Central memory CD4-positive, alpha-beta T cell (primary cell): ENCODE measurements at places on chromosomes 5 and 9.

DNA sequence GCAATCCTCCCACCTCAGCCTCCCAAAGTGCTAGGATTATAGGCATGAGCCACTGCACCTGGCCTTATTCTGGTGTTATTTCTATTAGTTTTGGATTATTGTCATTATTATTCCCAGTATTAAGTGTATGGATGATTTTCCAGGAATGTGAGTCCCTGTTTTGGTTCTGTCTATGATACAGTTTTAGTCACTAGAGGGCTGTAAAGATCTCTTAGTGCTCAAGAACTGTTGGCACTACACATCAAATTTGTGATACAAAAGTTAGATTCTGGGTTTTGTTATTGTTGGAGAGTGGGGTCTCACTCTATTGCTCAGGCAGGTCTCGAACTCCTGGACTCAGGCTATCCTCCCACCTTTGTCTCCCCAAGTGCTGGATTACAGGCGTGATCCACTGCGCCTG is 12.1 kb downstream of the CCL28 start:
- no peak for DNase-seq

DNA sequence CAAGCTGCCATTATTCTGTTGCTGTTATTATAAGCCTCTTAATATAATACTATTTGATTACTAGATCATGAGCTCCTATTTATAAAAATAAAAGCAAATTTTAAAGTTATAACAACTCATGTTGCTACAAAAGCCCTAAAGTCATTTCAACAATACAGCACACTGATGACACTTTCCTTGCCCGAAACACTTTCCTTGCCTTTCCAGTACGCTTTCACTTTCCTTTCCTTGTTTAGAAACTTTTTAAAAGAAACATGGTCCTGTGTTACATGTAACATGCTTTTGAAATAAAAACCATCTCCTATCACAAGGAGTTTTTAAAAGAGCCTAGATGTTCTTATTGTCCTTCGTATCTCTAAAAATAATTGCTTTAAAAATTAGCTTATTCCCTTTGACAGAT is 688.4 kb downstream of the PTPRD start:
- DNase-seq = no peak

GRCh38 chr5:166883016-166883415 is 1408.4 kb upstream of the WWC1 start:
- DNase-seq = no peak

- no peak for DNase-seq
Observed at GRCh38 chr5:123455640-123456039, 32.4 kb upstream of the CEP120 start.

GRCh38 chr5:111655169-111655924 is 101.6 kb downstream of the NREP start:
- no peak for DNase-seq

- no peak for DNase-seq
Observed at GRCh38 chr5:9231842-9232241, 314.0 kb downstream of the SEMA5A start.

- no peak for DNase-seq
Observed at GRCh38 chr9:71693607-71694006, 74.7 kb downstream of the CEMIP2 start.

GRCh38 chr5:40606077-40606765 is 73.5 kb upstream of the PTGER4 start:
- no peak for DNase-seq

DNA sequence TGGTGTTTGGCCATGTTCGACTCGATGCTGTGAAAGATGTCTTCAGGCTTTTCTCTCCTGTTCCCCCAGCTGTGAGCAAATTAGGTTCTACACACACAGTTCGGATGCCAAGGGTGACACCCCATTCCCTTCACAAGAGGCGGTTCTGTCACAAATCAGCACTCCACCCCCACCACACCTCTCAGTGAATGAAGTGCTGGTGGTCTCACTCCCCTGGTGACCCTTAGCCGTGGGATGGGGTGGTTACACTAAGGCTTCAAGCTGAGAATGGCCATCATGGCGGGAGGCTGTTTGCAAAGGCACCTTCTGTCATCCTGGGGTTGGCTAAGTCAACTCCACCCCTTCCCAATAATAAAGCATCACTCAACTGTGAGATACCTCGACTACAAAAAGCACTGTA is 26.4 kb downstream of the AMBP start:
- DNase-seq = no peak

DNA sequence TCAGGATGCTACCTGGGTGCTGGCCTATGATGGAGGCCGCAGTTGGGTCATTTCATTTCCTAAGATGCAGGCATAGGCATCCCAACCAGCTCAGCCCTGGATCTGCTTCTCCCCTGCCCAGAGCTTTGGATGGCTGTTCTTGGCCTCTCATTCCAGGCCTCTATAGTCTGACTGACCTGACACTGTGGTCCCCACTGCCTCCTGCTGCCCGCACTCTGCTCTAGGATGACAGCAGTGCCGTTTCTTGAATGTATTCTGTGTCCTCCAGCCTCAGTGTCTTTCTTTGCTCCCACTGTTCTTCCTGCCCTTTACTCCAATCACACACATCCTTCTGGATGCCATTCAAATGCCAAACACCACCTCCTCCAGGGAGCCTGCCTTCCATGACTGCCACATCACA is 235.7 kb downstream of the HSPA4 start:
- DNase-seq = peak; percentile 5

- DNase-seq = no peak
Observed at GRCh38 chr9:97786341-97786740, 66.7 kb upstream of the FOXE1 start.

DNA sequence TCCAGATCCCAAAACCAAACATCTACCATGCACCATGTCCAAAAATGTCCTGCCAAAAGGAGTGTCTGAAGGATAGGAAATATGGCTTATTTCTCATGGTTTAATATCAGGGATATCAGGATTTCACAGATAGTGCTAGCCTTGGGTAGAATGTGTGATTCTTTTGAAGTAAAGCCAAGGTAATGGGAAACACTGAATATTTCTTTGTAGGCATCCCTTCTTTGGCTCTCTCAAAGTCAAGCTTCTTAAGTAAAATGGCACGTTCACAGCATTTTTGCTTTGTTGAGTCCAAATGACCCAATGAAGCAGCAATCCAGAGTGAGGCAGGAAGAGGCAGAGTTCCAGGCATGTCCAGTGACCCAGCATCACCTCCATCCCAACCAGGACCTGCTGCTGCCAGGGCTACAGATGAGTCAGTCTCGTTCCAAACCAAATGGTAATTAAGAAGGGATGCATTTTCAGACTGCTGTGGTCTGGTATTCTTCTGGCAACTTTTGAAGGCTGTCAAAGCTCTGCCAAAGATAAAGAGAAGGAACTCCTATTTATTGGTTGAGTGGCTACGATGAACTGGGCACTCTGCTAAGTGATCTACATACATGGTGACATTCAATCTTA is 678.8 kb upstream of the KLF4 start:
- DNase-seq = no peak

GRCh38 chr5:119470851-119471451 is 18.7 kb downstream of the HSD17B4 start:
- no peak for DNase-seq

GRCh38 chr9:121192518-121192917 is 9.2 kb downstream of the RAB14 start:
- DNase-seq = no peak

- DNase-seq = no peak
Observed at GRCh38 chr5:31671339-31671741, 32.4 kb downstream of the PDZD2 start.

DNA sequence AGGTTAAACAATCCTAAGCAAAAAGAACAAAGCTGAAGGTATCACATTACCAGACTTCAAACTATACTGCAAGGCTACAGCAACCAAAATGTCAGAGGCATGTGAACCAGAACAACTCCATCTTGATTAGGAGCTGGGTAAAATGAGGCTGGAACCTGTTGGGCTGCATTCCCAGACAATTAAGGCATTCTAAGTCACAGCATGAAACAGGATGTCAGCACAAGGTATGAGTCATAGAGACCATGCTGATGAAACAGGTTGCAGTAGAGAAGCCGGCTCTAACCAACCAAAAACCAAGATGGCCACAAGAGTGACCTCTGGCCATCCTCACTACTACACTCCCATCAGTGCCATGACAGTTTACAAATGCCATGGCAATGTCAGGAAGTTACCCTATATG is 252.0 kb downstream of the RASEF start:
- DNase-seq = no peak

- DNase-seq = no peak
Observed at GRCh38 chr9:87193925-87194868, 246.9 kb upstream of the GAS1 start.

GRCh38 chr9:114981063-114981462 is 50.7 kb upstream of the TNFSF8 start:
- no peak for DNase-seq

- no peak for DNase-seq
Observed at GRCh38 chr5:43041669-43042175, 1.6 kb upstream of the ANXA2R start.

- no peak for DNase-seq
Observed at GRCh38 chr9:97737429-97737828, 40.3 kb upstream of the XPA start.

DNA sequence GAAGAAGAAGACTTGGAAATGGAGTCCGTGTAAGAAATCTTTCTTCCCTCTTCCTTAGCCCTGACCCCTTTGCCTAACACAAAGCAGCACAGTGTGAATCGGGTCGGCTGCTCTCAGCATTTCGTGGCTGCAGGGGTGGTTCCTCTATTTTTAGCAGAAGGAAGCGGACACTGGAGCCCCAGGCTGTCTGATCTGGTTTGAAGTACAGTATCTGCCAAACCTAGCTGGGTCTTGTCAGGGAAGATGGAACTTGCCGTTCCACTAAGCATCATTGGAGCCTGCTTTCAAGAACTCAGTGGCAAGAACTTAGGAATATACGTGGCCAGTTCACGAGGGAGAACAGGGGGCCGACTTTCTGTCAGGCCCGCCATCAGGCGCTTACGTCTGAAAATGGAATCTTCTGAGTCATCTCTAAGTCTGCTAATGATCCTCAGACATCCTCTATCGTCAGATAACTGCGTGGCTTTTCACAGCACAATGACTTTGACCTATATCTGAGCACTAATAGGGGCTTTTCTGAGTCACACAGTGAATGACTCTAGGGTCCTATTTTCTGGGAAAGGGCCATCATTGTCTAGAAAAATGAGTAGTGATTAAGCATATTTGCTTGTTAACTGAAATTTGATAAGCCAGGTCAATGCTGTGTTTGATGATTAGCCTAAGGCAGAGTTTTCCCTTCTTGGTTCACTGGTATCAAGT is 43.3 kb upstream of the NCS1 start:
- DNase-seq = peak; percentile 71

DNA sequence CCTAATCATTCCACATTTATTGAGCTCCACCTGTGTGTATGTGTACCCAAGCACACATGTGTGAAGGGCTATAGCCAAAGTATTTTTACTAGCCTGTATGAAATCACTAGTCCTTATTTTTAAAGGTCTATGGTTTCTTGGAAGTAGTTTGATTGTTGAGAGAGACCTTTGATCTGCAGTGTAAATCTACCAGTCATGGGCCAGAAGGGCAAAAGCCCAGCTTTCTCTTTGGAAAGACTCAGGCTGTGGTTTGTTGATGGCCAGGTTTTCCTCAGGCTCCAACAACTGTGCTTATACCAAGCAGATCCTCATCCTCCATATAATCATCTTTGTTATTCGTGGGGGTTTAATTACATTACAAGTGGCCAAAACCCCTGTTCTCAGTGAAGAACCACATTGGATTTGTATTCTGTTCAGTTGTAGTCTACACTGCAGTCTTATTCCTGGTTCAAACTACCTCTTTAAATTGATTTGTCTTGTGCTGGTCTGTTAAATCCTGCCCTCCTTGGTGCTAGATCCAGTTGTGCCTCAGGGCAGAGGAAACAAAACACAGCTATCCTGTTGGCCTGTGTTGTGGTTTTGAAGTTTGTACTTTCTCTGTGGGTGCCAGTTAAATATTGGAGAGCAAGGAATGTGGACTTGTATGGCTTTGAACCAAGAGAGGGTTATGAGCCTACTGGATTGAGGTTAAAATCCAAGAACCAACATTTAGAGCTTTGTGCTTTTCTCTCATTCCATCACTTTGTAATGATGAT is 13.3 kb downstream of the CDC26 start:
- DNase-seq = no peak

GRCh38 chr5:103502662-103503061 is 59.9 kb downstream of the NUDT12 start:
- no peak for DNase-seq

DNA sequence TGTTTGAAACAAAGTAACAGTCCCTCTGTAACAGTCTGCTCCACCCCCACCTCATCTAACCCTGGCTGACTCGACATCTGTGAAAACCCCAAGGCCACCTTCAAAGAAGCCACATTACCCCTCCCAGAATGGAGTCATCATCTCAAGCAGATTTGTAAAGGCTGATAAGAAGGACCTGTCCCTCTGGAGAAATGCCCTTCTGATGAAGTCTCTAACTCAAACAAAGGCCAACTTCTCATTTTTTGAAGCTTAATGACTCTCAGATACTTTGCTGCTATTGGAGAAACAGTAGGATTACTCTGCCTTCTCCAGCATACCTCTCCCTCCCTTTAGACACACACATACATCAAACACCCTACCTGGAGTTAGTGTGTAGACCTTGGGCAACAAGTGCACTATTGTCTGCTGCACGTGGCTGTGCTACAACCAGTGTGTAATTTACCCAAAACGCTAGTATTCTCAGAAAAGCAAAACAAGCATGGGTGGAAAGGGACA is 5.3 kb upstream of the SUSD1 start:
- peak; percentile 56 for DNase-seq

DNA sequence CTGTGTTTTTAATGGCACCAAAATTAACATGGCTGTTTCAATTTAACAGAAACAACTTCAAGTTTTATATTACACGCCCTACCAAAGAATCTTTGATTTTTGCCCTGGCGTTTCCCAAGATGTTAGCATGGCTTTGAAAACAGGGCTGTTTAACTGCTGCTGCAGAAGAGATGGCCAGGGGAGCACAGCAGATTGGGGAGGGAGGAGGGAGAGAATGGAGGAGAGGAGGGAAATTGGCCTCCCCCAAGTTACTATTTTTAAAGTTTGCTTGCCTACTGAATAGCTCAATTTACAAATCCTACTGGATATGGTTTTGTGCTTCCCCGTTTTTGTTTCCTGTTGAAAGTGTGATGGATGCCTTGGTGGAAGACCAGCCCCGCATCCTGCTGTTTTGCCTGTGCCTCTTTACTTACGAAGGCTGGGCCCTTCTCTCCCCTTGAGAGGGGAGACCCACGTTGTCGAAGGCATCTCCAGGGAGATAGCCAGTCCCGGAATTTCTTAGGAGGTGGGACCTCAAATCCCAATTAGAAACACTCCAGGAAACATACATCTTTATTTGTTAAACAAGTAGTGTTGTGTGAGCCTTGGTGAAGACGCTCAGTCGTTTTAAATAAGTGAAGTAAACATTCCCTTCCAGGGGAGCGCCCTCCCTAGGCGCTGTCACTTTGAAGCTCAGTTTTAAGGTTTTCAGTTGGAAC is 98.6 kb downstream of the AOPEP start:
- DNase-seq = no peak

GRCh38 chr9:68500457-68501381 is 40.0 kb downstream of the TMEM252 start:
- no peak for DNase-seq

DNA sequence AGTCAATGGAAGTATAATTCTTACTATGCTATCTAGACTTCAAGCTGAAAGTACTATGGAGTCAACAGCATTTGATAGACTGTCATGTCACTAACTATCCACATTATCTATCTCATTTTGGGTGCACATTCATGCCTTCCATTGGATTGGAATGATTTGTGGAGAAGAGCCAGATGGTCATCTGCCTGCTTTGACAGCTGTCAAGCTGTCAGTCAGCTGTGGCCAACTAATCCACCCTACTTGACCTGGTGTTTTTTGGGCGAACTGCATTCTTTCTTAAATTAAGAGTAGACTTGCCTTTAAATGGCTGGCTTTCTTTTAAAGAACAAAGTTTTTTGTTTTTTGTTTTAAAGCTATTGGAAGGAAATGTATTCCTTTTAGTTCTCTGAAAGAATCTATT is 151.5 kb downstream of the DCP2 start:
- DNase-seq = no peak
